ENCODE measurements at places on chromosomes 11 and 22.

DNA sequence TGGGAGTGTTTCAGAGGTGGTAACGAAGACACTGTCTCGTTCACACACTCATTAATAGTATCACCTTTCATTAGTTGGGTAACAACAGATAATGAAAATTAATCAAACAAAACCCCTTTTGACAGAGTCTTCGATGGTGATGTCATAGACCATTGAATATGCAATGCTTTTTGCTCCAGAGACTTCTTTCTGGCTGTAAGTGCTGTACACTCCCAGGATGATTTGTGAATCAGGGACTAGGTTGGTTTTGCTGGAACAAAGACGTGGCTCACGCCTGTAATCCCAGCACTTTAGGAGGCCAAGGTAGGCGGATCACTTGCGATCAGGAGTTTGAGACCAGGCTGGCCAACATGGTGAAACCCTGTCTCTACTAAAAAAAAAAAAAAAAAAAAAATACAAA, 9.5 kb upstream of the RASSF10 start:
- no peak overlapping the region for H3K4me3 ChIP-seq
- peaks cover 24% of the 10 kb centered on the region for H3K27me3 ChIP-seq
- no peak overlapping the region for H3K27ac ChIP-seq
- H3K36me3 ChIP-seq, result no peaks in the 10 kb centered on the region

DNA sequence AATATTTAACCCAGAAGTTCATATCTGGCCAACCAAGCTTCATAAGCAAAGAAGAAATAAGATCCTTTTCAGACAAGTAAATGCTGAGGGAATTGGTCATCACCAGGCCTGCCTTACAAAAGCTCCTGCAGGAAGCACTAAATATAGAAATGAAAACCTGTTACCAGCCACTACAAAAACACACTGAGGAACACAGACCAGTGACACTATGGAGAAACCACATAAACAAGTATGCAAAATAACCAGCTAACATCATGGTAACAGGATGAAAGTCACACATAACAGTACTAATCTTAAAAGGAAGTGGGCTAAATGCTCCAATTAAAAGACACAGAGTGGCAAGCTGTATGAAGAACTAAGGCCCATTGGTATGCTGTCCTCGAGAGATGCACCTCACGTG, 311.4 kb downstream of the DYNC2H1 start:
- no peak overlapping the region for H3K27ac ChIP-seq
- no peak overlapping the region for H3K4me3 ChIP-seq
- H3K36me3 ChIP-seq, result no peaks in the 10 kb centered on the region
- no peaks in the 10 kb centered on the region for H3K4me1 ChIP-seq

GRCh38 chr11:78181185-78181584, 7.2 kb downstream of the KCTD21 start:
- H3K27me3 ChIP-seq, result no peaks in the 10 kb centered on the region
- peaks cover 15% of the 10 kb centered on the region for H3K4me1 ChIP-seq
- H3K36me3 ChIP-seq, result peaks cover 29% of the 10 kb centered on the region
- no peak overlapping the region for H3K4me3 ChIP-seq
- H3K27ac ChIP-seq, result no peak overlapping the region

DNA sequence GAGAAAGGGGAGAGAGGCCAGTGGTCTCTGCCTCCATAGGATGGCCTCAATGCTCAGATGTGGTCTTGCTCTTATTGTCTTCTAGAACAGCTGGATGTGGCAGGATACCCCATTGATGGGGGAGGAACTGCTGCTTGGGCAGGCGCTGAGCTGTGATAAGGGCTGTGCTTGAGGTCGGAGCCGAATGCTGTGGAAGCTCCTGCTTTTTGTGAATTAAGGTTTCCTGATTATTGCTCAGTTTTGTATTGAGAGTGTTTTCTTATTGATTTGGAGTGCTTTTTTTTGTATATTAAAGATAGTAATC, 57.2 kb downstream of the CABIN1 start:
- H3K27ac ChIP-seq, result no peak overlapping the region
- H3K27me3 ChIP-seq, result no peaks in the 10 kb centered on the region
- DNase-seq, result no peak

- DNase-seq, result no peak
- no peak overlapping the region for H3K27ac ChIP-seq
- no peaks in the 10 kb centered on the region for H3K36me3 ChIP-seq
- H3K27me3 ChIP-seq, result peaks cover 9% of the 10 kb centered on the region
These were observed 87.6 kb downstream of the ST3GAL4 start for GRCh38 chr11:126443120-126443519.

GRCh38 chr22:25113316-25113721, 86.3 kb upstream of the CRYBB3 start:
- H3K4me1 ChIP-seq, result peaks cover 13% of the 10 kb centered on the region
- no peak for DNase-seq
- H3K27ac ChIP-seq, result no peak overlapping the region

DNA sequence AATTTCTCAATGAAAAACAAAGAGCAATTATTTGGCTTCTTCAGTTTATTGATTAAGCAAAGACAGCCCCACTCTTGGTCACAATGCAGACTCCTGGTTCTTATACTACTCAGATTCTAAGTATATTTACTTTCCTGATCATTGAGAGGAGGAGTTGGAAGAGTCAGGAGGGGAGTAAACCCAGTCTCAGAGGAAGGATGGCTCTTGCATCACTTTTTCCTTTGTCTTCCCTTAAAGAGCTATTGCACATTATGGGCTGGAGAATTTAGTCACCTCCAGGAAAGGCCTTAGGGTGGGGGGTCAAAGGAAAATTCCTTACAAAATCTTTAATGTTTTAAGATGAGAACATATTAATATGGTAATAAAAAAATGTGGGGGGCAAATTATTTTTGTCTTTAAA, 8.1 kb downstream of the SLC17A6 start:
- H3K36me3 ChIP-seq, result peaks cover 2% of the 10 kb centered on the region
- no peak for DNase-seq
- H3K27me3 ChIP-seq, result peaks cover 46% of the 10 kb centered on the region
- H3K4me3 ChIP-seq, result no peak overlapping the region
- H3K27ac ChIP-seq, result no peak overlapping the region

GRCh38 chr22:43789452-43789851, 22.7 kb downstream of the EFCAB6 start:
- DNase-seq, result no peak
- peaks cover 11% of the 10 kb centered on the region for H3K27me3 ChIP-seq
- no peaks in the 10 kb centered on the region for H3K36me3 ChIP-seq
- no peak overlapping the region for H3K27ac ChIP-seq
- no peak overlapping the region for H3K4me3 ChIP-seq

- no peak overlapping the region for H3K27ac ChIP-seq
- peaks cover 5% of the 10 kb centered on the region for H3K27me3 ChIP-seq
- no peak for DNase-seq
These were observed 34.7 kb downstream of the CCDC83 start for GRCh38 chr11:85889676-85890579.

DNA sequence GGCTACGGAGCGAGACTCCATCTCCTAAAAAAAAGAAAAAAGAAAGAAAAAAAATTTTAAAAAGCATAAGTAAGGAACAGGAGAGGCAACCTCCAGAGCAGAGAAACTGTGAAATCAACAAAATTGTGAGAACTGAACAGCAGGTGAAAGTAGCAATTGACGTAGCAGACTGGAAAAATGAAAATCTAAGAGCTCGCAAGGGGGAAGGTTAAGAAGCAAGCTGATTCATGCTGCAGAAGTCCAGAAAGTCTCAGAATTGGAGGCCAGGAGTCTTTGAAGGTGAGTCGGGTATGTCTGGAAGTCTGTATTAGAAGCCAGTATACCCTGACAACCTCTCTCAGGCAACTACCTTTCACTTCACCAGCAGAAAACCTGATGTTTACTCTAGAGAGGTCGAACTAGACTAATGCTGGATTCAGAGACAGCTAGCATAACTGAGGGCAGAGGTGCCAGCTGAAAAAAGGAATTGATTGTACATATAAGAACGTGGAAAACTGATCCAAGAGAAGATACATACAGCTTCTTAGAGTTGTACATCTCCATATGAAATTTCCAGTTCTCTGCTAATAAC, 161.5 kb downstream of the WNT11 start:
- no peaks in the 10 kb centered on the region for H3K27me3 ChIP-seq
- H3K4me1 ChIP-seq, result no peaks in the 10 kb centered on the region
- no peak overlapping the region for H3K27ac ChIP-seq
- no peak overlapping the region for H3K4me3 ChIP-seq
- peaks cover 1% of the 10 kb centered on the region for H3K36me3 ChIP-seq

DNA sequence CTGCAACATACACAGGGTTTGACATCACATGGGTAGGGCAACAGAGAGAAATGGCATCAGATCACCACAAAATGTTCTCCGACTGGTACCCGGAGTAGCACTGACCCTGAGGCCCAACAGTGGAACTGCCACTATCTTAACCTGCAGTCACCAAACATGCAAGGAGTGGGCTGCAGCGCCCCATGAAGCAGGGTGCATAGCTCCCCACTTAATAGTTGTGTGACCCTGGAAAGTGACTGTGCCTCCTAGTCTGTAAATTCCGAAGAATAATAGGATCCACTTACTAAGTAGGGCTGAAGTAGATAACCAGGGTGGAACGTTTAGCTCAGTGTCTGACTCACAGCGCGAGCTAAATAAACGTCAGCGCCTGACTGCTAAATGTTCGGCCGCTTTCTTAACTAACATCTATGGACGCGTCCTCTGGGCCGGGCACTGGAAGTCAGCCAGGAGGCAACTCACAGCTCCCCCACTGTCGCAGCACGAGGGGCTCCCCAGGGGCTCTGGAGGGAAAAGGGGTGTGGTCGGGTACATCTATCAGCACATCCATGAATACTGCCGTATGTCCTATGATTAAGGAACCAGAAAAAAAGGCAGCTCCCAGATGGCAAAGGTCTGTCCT, 777 bp downstream of the LTO1 start:
- H3K4me3 ChIP-seq, result peak overlapping the region; percentile 97
- H3K27ac ChIP-seq, result peak overlapping the region; percentile 81
- H3K27me3 ChIP-seq, result peaks cover 4% of the 10 kb centered on the region
- peaks cover 22% of the 10 kb centered on the region for H3K36me3 ChIP-seq

DNA sequence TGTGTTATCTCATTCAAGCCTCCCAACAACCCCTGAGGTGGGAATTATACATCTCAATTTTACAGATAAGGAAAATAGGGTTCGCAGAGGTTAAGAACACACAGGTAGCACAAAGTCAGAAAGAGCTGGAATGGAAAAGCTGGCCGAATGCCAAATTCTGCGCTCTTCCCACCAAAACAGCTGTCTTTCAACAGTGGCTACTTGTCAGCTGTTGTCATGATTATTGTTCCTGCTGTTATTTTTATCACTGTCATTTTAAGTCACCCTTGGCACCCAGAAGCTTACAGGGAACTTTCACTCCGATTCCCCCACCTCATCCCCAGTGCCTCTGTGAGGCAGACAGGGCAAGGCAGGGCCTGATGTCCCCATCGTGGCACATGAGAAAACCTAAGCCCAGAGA, 74.5 kb upstream of the CSNK2A3 start:
- no peak overlapping the region for H3K27ac ChIP-seq
- H3K36me3 ChIP-seq, result no peaks in the 10 kb centered on the region
- H3K4me1 ChIP-seq, result no peaks in the 10 kb centered on the region

- no peak overlapping the region for H3K27ac ChIP-seq
- H3K4me3 ChIP-seq, result no peak overlapping the region
- H3K36me3 ChIP-seq, result peaks cover 12% of the 10 kb centered on the region
- no peaks in the 10 kb centered on the region for H3K27me3 ChIP-seq
- no peak for DNase-seq
These were observed 45.0 kb downstream of the CBL start for GRCh38 chr11:119251114-119251513.

GRCh38 chr11:76791861-76792260, 8.7 kb downstream of the TSKU start:
- H3K27ac ChIP-seq, result no peak overlapping the region
- H3K4me1 ChIP-seq, result no peaks in the 10 kb centered on the region
- peaks cover 12% of the 10 kb centered on the region for H3K27me3 ChIP-seq
- no peak overlapping the region for H3K4me3 ChIP-seq
- H3K36me3 ChIP-seq, result no peaks in the 10 kb centered on the region

DNA sequence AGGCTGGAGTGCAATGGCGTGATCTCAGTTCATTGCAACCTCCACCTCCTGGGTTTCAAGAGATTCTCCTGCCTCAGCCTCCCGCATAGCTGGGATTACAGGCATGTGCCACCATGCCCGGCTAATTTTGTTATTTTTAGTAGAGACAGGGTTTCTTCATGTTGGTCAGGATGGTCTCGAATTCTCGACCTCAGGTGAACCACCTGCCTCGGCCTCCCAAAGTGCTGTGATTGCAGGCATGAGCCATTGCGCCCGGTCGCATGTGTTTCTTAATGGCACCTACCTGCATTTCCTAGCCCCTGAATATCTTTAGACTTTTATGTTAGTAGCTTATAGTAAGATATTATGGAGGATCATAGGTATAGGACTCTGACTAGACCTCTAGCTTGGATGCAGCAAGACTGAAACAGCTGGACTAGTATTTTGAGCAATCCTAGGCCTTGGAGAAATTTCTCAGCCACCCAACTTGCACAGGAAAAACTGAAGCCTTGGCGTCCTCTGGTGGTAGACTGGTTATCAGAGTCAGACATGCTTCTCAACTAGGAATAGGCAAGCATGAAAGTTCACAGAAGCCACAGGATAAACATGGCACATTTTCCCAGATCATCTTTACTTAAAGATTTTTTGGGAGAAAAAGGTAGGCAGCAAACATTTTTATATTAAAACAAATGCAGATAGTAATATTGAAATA, 22.7 kb upstream of the C1QTNF4 start:
- DNase-seq, result no peak
- peaks cover 13% of the 10 kb centered on the region for H3K36me3 ChIP-seq
- no peaks in the 10 kb centered on the region for H3K27me3 ChIP-seq
- H3K4me1 ChIP-seq, result peaks cover 11% of the 10 kb centered on the region
- no peak overlapping the region for H3K4me3 ChIP-seq
- H3K27ac ChIP-seq, result no peak overlapping the region

GRCh38 chr11:3221408-3222002, 2.9 kb upstream of the MRGPRG start:
- H3K36me3 ChIP-seq, result no peaks in the 10 kb centered on the region
- no peaks in the 10 kb centered on the region for H3K4me1 ChIP-seq
- no peak overlapping the region for H3K27ac ChIP-seq
- no peak for DNase-seq
- H3K27me3 ChIP-seq, result no peaks in the 10 kb centered on the region

- no peak overlapping the region for H3K27ac ChIP-seq
- no peaks in the 10 kb centered on the region for H3K4me1 ChIP-seq
- H3K4me3 ChIP-seq, result no peak overlapping the region
- H3K27me3 ChIP-seq, result no peaks in the 10 kb centered on the region
- H3K36me3 ChIP-seq, result no peaks in the 10 kb centered on the region
- no peak for DNase-seq
These were observed 13.3 kb downstream of the MS4A13 start for GRCh38 chr11:60528465-60528864.

- no peak for DNase-seq
- no peaks in the 10 kb centered on the region for H3K27me3 ChIP-seq
- no peak overlapping the region for H3K27ac ChIP-seq
- peaks cover 9% of the 10 kb centered on the region for H3K4me1 ChIP-seq
These were observed 773 bp downstream of the HRAS start for GRCh38 chr11:534396-535209.

DNA sequence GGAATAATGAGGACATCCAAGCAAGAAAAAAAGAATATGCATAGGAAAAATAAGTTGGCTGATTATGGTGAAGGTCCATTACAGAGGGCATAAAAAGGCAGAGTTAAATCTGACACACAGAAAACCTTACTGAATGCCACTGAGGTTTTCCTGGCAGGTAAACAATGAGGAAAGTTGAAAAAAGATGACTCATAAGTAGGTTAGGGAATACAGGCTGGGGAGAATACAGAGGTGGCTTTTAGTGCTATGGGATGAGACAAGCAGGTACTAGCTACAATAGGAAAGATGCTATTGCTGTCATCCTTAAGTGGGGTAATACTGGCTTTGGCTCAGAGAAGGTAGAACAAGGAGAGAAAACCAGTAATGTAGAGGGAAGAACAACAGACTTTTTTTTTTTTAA, 44.7 kb downstream of the CSTF3 start:
- H3K27me3 ChIP-seq, result no peaks in the 10 kb centered on the region
- H3K27ac ChIP-seq, result no peak overlapping the region
- DNase-seq, result no peak
- H3K4me3 ChIP-seq, result no peak overlapping the region
- H3K36me3 ChIP-seq, result no peaks in the 10 kb centered on the region

Measured in activated T-helper 1 cell treated with anti-CD3 and anti-CD28 coated beads, Interleukin-12 subunit alpha, Interleukin-12 subunit beta, Interleukin-2, Interleukin-4 antibody, amounts not matched to agents 30 ng/mL and 10 ng/mL and 1 ng/mL, durations not matched to agents 14 hours and 24 hours and 36 hours (primary cell).